ENCODE measurements at places on chromosomes 7 and 10. TPM values are rescaled to one million over a fixed set of nuclear protein-coding genes. Genes with fewer than 3 reads are reported as not detected.

GRCh38 chr7:82441669-82442478 is 1.7 kb downstream of the CACNA2D1 start:
- H3K4me3 ChIP-seq: no peak overlapping the region
- H3K27me3 ChIP-seq: peaks cover 36% of the 10 kb centered on the region
- no peak for DNase-seq
- no peak overlapping the region for H3K27ac ChIP-seq
- no peaks in the 10 kb centered on the region for H3K36me3 ChIP-seq

DNA sequence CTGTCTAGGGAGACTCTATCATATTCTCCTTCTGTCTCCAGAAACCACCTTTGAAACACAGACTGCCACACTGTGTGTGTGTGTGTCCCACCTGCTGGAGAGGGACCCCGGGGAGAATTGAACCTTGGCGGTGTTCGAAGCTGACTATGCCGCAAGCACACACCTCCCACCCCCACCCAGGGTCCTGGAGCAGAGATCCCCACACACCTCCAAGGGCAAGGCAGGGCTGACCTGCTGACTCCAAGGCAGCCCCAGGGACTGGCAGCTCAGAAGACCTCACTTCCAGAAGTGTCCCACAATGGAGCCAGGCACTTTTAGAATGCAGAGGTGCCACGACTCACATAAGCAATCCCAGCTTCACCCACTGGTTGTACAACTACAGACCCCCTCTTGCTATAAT is 13.1 kb downstream of the DRGX start:
- no peaks in the 10 kb centered on the region for H3K36me3 ChIP-seq
- DNase-seq: no peak
- no peaks in the 10 kb centered on the region for H3K4me1 ChIP-seq
- H3K27me3 ChIP-seq: no peaks in the 10 kb centered on the region
- no peak overlapping the region for H3K4me3 ChIP-seq

DNA sequence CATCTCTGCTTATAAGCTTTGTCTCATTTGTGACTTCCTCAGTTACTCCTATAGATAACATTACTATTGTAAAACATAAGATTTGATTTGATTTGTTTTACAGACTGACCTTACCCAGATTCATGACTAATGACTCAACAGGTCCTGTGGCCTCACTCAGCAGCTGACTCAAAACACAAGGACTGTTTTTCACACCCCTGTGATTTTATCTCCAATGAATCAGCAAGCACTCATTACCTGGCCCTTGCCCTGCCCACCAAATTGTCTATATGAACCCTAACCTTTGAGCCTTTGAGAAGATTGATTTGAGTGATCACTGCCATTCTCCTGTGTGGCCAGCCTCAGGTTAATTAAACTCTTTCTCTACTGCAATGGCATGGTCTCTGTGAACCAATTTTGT is 1064.6 kb upstream of the LRRTM3 start:
- H3K36me3 ChIP-seq: no peaks in the 10 kb centered on the region
- no peak for DNase-seq
- H3K27me3 ChIP-seq: no peaks in the 10 kb centered on the region

- no peaks in the 10 kb centered on the region for H3K36me3 ChIP-seq
- H3K4me1 ChIP-seq: peaks cover 35% of the 10 kb centered on the region
- DNase-seq: no peak
- no peak overlapping the region for H3K4me3 ChIP-seq
- peaks cover 71% of the 10 kb centered on the region for H3K27me3 ChIP-seq
- H3K27ac ChIP-seq: no peak overlapping the region
Observed at GRCh38 chr10:110171032-110171431, 36.4 kb upstream of the MXI1 start.

DNA sequence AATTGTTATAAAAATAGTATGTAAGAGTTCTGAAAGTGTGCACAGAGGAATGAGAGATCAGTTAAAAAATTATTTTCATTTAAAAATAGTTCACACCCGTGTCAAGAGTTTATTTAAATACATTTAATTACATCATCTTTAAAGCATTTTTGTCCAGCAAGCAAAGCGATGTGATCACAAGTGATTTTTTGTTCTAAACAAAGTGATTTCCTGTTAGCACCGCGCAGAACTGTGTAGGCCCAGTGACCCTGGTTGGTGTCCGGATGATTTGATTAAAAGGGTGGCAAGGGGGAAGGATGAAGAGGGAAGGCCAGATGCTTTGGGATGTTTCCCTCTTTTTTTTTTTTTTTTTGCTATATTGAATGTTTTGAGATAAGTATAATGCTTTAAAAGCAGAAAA is 227.8 kb upstream of the PITRM1 start:
- no peak overlapping the region for H3K4me3 ChIP-seq
- no peaks in the 10 kb centered on the region for H3K4me1 ChIP-seq
- H3K27ac ChIP-seq: no peak overlapping the region
- H3K36me3 ChIP-seq: no peaks in the 10 kb centered on the region

- H3K4me3 ChIP-seq: no peak overlapping the region
- H3K4me1 ChIP-seq: no peaks in the 10 kb centered on the region
- DNase-seq: no peak
- no peak overlapping the region for H3K27ac ChIP-seq
- H3K36me3 ChIP-seq: no peaks in the 10 kb centered on the region
Observed at GRCh38 chr10:76432016-76433012, 1000.9 kb downstream of the LRMDA start.

GRCh38 chr7:105044449-105045070 is 30.6 kb downstream of the KMT2E start:
- H3K4me1 ChIP-seq: peaks cover 26% of the 10 kb centered on the region
- H3K36me3 ChIP-seq: peaks cover 21% of the 10 kb centered on the region
- H3K27ac ChIP-seq: no peak overlapping the region
- DNase-seq: no peak
- H3K27me3 ChIP-seq: no peaks in the 10 kb centered on the region

DNA sequence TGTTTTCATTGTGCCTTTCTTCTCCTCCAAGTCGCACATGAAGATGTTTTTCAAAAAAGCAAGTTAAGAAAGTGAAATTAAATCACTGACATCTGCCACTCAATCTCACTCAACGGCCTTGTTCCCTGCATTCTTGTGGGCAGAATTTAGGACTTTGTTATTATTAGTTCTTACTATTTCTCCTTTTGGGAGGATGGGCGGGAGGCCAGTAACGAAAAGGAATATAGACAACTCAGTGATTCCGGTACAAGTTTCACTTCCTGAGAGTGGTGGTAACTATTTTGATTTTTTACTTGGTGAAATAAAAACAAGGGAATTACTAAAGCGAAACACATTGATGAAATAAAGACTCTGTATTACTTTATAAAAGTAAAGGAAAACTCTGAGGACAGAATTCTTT is 231.9 kb upstream of the HABP2 start:
- H3K4me1 ChIP-seq: no peaks in the 10 kb centered on the region
- peaks cover 10% of the 10 kb centered on the region for H3K27me3 ChIP-seq
- DNase-seq: no peak
- H3K4me3 ChIP-seq: no peak overlapping the region
- H3K36me3 ChIP-seq: no peaks in the 10 kb centered on the region

DNA sequence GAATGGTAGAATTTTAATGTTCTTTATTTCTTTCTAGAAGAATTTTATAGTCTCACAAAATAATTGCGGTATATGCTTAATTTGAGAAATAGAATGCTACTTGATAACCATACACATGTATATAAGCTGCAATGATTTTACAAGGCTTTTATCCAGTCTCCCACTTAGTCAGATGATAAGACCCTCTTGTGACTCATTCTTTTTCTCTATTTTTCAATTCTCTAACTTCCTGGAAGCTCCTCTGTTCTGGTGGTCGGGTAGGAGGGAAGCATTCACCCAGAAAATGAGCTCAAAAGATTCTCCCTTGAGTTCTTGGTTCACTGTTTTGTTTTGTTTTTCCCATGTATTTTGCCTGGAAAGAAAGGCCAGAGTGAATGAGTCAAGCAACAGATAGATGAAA is 546.6 kb downstream of the INHBA start:
- no peak overlapping the region for H3K4me3 ChIP-seq
- H3K36me3 ChIP-seq: no peaks in the 10 kb centered on the region
- no peak for DNase-seq
- no peaks in the 10 kb centered on the region for H3K27me3 ChIP-seq
- no peaks in the 10 kb centered on the region for H3K4me1 ChIP-seq

DNA sequence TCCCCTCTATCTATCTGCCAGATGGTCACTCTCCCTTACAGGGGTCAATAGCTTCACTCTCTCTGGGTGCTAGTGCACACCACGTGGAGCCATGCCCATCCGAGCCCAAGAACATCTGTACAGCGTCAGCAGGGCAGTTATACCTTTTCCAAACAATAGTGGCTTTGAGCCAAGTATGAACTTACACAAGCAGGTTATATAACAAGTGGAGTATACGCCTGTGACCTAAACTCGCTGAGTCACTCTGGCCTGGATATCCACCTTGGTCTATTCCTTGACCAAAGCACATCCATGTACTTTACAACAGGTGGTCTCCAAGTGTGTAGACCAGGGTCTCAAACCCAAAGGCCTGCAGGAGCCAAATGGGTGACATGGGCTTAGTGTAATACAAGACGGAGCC is 20.3 kb downstream of the PLAC9 start:
- no peak overlapping the region for H3K27ac ChIP-seq
- no peak for DNase-seq
- H3K4me1 ChIP-seq: no peaks in the 10 kb centered on the region

GRCh38 chr7:99992330-99993038 is 16.7 kb upstream of the AZGP1 start:
- peaks cover 13% of the 10 kb centered on the region for H3K4me1 ChIP-seq
- no peak overlapping the region for H3K4me3 ChIP-seq
- H3K36me3 ChIP-seq: no peaks in the 10 kb centered on the region
- no peak overlapping the region for H3K27ac ChIP-seq
- no peak for DNase-seq

- no peak overlapping the region for H3K4me3 ChIP-seq
- DNase-seq: no peak
- H3K27ac ChIP-seq: no peak overlapping the region
- no peaks in the 10 kb centered on the region for H3K36me3 ChIP-seq
- H3K27me3 ChIP-seq: no peaks in the 10 kb centered on the region
Observed at GRCh38 chr10:34163075-34163905, 651.8 kb downstream of the PARD3 start.

DNA sequence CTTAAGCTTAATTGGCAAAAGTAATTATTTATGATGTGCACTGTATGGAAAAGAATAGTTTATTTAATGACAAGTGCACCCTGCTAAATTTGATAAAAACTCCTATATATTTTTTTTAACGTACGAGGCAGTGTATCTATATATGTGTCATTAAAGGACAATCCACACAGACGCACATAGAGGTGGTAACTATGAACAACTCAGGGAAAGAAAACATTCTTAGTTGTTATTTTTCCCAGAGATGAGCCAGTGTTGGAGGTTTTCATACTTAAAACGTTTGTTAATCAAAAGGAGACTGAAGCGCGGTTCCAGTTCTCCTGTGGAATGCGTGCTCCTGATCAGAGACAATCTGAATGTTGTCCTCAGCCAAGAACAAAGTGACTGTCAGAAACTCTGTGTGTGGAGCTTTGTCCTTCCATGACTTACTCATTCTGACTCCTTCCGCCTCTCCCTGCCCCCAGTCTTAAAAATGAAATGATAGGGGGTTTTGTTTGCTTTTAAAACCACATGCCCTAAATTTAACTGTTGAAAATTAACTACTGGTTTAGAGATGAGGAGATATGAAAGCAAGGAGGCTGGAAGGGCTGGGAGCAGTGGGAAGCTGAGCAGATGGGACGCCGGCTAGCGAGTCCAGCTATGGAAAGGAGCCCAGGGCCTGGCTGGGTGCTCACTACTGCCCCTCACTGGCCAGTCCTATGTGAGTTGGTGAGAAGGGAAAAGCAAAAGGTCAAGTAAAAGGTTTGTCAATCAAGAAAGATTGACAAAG is 99.6 kb downstream of the SVIL start:
- no peaks in the 10 kb centered on the region for H3K4me1 ChIP-seq
- no peak for DNase-seq
- H3K4me3 ChIP-seq: no peak overlapping the region
- no peak overlapping the region for H3K27ac ChIP-seq
- no peaks in the 10 kb centered on the region for H3K36me3 ChIP-seq

GRCh38 chr10:61279400-61279799 is 173.8 kb downstream of the TMEM26 start:
- no peak overlapping the region for H3K27ac ChIP-seq
- H3K4me1 ChIP-seq: peaks cover 10% of the 10 kb centered on the region
- no peak for DNase-seq
- H3K27me3 ChIP-seq: peaks cover 25% of the 10 kb centered on the region

DNA sequence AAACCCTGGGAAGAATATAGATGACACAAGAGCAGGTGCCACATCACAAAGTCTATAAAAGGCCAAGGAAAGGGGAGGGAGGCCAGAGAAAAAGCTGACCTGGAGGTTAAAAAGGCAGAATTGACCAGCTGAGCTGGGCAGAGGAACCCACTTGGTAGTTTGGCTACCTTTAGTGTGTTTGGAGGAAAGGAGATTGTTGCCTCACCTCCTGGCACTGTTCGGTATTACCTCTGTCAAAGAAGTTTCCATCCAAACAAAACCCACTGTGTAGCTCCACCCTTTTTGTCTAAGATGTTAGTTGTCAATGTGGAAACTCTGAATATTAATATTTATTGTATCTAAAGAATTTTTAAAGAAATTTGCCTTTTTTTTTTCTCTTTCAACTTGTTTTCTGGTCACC is 23.4 kb downstream of the ENTPD7 start:
- H3K4me3 ChIP-seq: no peak overlapping the region
- H3K4me1 ChIP-seq: peaks cover 7% of the 10 kb centered on the region
- no peaks in the 10 kb centered on the region for H3K27me3 ChIP-seq
- peaks cover 10% of the 10 kb centered on the region for H3K36me3 ChIP-seq
- DNase-seq: no peak
- H3K27ac ChIP-seq: no peak overlapping the region

DNA sequence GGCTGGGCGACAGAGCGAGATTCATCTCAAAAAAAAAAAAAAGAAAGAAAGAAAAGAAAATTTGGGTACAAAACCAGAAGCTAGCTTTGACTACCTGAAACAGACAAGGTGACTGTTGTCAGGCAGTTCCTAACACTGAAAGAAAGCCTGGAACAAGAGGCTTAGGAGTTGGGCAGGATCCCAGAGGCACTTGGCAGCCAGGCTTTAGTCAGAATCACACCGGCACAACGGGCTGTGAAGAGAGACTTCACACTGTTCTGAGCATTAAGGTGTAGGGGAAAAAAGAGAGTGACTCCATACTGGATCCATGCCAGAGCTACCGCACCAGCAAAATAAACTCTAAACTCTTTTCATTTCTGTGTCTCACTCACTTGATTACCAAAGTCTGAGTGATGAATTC is 130.8 kb downstream of the ZNF467 start:
- H3K4me3 ChIP-seq: no peak overlapping the region
- no peaks in the 10 kb centered on the region for H3K4me1 ChIP-seq
- H3K36me3 ChIP-seq: no peaks in the 10 kb centered on the region
- H3K27ac ChIP-seq: no peak overlapping the region
- peaks cover 8% of the 10 kb centered on the region for H3K27me3 ChIP-seq

Gene TPST1
- total RNA-seq: 1.8 TPM

Gene CALML5
- total RNA-seq: not detected

Gene CALML3
- not detected for total RNA-seq

Gene STARD3NL
- total RNA-seq: 28.5 TPM

Gene RHEB
- total RNA-seq: 62.5 TPM

Gene GDF10
- 0.27 TPM for total RNA-seq

Gene EPO
- not detected for total RNA-seq

Gene PHF14
- 42.9 TPM for total RNA-seq

Measured in activated T-helper 1 cell treated with anti-CD3 and anti-CD28 coated beads, Interleukin-12 subunit alpha, Interleukin-12 subunit beta, Interleukin-2, Interleukin-4 antibody, amounts not matched to agents 30 ng/mL and 10 ng/mL and 1 ng/mL, durations not matched to agents 14 hours and 24 hours and 36 hours (primary cell).